Left colon (tissue), 2 donors: ENCODE measurements at places on chromosomes 4 and X.

DNA sequence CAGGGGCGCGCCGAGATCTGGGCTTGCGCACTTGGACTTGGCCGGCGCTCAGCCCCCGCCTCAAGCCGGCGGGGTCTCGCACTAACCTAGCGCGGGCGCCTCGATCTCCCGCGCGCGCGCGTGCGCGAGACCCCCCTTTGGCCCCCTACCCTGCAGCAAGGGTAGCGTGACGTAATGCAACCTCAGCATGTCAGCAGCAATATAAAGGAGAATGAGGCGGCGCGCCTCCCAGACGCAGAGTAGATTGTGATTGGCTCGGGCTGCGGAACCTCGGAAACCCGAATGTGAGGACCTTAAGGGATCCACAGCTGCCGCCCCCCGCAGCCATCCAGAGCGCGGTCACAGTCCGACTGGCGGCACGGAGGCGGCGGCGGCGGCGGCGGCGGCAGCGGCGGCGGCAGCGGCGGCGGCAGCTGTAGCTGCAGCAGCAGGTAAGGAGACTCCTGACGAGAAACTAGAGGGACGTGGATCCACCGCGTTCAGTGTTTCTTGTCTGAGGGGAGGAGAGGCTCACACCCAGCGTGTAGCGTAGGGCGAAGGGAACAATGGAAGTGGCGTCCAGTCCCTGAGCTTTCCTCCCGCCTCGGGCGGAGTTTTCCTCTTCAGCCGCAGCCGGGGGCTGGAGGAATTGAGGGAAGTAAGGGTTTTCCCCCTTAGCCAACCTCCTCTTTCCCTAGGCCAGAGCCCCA, at the start of the genes SATL1 and ZNF711:
TSS of gene SATL1 (minus strand) at position 19 of the 689 bp plus-strand sequence. CDS start 134,811 bp downstream, outside the sequence.
TSS of gene ZNF711 (plus strand) at position 231 of the 689 bp plus-strand sequence. CDS start 3,582 bp downstream, outside the sequence.
- DNase-seq, result peak; percentile 45

DNA sequence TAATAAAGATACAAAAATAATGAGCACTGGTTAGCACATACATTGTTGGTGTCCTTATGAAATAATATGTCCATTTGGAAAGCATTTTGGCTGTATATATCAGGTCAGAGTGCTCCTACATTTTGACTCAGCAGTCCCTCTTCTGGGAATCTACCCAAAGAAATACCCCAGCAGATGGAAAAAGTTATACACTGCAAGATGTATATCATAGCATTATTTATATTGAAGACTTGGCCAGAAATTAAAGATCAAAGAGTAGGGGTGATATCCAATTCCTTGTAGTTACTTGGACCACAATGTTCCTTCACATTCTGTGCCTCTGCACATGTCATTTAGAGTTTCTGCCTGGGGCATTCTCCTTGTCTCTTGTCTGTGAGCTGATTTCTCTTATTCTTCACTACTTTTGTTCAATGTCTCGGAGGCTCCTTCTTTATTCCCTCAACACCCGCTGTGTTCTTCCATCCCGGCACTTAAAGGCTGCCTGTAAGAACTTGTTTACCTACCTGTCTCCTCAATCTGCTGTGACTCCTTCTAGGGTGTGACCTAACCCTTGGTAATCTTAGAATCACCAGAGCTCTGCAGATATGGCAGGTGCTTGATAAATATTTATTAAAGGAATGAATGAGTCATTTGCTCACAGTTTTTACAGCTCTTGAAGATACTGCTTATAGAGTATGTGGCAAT, 3.1 kb upstream of the TSPAN5 start:
- no peak for DNase-seq

DNA sequence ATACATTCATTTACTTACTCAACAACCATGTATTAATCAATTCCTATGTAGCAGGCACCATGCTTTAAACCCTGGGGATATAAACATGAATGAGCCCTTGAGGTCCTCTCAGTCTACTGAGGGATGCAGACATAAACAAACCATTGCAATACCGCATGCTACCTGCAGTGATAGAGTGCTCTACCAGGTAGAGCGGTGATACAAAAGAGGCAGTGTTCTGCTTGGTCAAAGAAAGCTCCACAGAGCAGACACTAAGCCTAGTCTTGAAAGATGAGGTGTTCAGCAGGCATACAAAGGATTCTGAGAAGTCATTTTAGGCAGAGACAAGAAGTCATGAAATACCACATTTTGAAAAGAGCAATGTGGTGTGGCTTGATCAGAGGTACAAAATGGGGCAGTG, 26.9 kb upstream of the AMOT start:
- DNase-seq, result no peak

DNA sequence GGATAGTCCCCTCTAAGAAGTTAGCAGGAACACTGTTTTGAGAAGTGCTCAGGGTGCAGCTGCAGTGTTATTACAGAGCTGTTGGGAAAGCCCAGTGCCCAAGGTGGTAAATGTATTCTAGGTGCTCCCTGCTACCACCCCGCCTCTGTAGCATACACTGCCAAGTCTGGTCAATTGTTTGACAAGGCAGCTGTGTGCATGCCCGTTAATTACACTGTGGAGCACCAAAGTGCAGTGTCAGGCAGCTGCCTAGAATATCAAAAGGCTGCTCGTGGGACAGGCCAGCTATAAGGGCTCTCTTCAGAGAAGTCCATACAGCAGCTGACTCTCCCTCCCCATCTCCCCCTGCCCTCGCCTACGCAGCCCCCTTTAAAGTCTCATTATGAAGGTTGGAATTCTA, 99.9 kb upstream of the KLHL13 start:
- DNase-seq, result peak; percentile 41

GRCh38 chr4:53619431-53619830, 28.1 kb upstream of the LNX1 start:
- no peak for DNase-seq

GRCh38 chr4:75672461-75673026, 667 bp downstream of the G3BP2 start:
- peak; percentile 89 for DNase-seq

- DNase-seq, result no peak
Observed at GRCh38 chrX:132940727-132941327, 17.6 kb downstream of the HS6ST2 start.

GRCh38 chr4:6338175-6338950, 68.7 kb downstream of the WFS1 start:
- no peak for DNase-seq

GRCh38 chr4:156419080-156419685, 465.5 kb upstream of the CTSO start:
- DNase-seq, result no peak
